ENCODE measurements at places on chromosomes 6 and 20.

GRCh38 chr6:132505158-132505557 is 7.8 kb downstream of the STX7 start:
- no peak for DNase-seq

DNA sequence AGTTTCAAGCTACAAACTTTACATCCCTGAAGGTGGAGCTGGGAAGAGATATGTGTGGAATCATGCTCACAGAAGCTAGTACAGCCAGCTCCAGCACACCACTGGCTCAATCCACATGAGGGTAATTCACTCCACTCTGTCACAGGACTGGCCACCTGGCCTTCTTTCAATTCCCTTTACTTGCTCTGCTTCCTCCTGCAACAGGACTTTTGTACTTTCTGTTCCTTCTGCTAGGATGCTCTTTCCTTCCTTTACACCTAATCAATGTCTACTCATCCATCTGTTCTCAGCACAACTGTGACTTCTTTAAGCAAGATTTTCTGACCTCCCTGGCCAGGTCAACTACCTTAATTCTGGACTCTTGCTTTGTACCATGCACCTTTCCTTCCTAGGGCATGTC is 39.4 kb upstream of the MYB start:
- no peak for DNase-seq

DNA sequence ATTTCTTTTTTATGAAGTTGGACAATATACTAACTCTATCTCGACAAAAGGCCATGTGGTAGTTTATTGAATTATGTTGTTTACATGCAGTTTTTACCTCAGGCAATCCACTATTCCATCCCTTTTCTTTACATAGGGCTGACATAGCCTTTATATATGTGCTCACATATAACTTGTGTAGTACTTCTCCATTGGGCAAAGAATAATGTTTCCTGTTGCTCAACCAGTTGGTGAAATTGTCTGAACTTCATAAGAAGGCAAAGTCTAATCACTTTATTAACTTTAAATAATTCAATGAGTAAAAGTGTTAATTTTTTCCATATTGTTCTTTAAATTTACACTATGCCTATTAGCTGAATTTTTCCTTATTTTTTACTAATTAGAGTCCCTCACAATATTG is 1272.1 kb downstream of the EPHA7 start:
- no peak for DNase-seq

DNA sequence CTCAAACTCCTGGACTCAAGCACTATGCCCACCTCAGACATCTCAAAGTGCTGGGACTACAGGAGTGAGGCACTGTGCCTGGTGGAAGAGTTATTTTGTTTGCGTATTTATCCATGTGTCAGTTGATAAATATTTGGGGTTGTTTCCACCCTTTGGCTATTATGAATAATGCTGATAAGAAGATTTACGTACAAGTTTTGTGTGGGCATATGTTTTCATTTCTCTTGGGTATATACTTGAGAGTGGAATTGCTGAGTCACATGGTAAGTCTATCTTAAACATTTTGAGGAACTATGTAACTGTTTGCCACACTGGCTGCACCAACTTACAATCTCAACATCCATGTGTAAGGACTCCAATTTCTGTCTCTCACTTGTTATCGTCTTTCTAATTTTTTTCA is 200.3 kb downstream of the RNGTT start:
- no peak for DNase-seq

- DNase-seq, result no peak
Observed at GRCh38 chr20:20188647-20189046, 136.3 kb downstream of the CFAP61 start.
